OCI-M1 (cell line): ENCODE measurements at places on chromosomes 7 and 10.

- no peak for DNase-seq
Observed at GRCh38 chr10:7811000-7811399, 7.3 kb upstream of the TAF3 start.

DNA sequence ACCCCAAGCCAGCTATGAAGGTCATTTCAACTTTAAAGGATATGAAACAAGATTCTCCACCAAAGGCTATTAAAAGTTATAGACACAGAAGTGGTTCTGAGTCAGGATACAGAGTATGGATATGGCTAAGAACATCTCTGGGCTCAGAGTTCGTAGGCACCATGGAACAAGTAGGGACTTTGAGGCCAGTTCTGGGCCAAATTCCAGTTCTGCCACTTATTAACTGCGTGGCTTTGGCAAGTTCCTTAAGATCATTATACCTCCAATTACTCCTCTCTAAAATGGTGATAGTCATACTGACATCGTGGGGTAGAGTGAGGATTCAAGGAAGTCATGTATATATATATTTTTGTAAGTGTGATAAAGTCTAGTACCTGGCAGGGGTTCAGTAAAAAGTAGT is 105.8 kb upstream of the NFE2L3 start:
- no peak for DNase-seq

- DNase-seq: peak; percentile 75
Observed at GRCh38 chr7:73822319-73823173, 8.2 kb upstream of the CLDN4 start.

DNA sequence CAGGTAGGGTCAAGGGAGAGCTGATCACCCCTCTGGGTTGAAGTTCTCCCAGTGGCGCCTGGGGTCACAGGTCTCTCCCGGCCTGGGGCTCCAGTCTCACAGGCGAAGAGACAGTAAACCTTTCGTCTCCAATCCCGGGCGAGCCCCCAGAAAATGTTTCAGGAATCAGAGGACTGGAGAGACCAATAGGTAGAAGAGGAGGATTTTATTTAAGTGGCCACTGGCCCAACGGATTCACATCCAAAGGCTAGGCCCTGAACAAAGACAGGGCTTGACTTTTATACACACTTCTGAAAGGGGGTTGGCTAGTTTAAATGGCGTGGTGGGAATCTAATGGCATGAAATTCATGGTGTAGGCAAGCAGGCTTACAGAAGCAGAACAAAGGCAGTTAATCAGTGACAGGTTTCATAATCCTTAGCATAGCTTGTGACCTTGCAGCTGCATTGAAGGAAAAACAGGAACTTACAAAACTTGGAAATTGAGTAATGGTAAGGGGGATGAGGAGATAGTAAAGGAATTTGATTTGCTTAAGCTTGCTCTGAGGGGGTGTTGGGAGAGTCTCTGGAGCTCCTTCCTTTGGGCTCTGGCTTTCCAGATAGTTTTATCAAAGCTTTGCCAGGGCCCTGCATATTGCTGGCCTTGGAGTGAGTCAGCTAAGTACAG is 105.5 kb downstream of the TRIM24 start:
- peak; percentile 67 for DNase-seq

GRCh38 chr7:27424231-27424630 is 181.6 kb downstream of the EVX1 start:
- DNase-seq: peak; percentile 4
